H1 (cell line): ENCODE measurements at places on chromosomes 6 and 20. TPM values are rescaled to one million over a fixed set of nuclear protein-coding genes. Genes with fewer than 3 reads are reported as not detected.

ENPP1 gene
- total RNA-seq: 32.5 and 39.1 TPM in 2 replicates

EYA4 gene
- 0.17 TPM in 1 of 2 replicates, not detected in the other for total RNA-seq

ADGRB3 gene
- 0.94 and 1.2 TPM in 2 replicates for total RNA-seq

FAM83B gene
- total RNA-seq: 5.7 and 6.4 TPM in 2 replicates

DSE gene
- 88.0 and 94.4 TPM in 2 replicates for total RNA-seq

MCHR2 gene
- total RNA-seq: not detected in 2 replicates

TMEM217 gene
- total RNA-seq: 0.29 and 0.60 TPM in 2 replicates

RAET1E gene
- not detected in 2 replicates for total RNA-seq

FUT9 gene
- total RNA-seq: 4.0 and 4.9 TPM in 2 replicates

RNGTT gene
- total RNA-seq: 18.7 and 21.2 TPM in 2 replicates

MRAP2 gene
- 4.7 and 5.0 TPM in 2 replicates for total RNA-seq

CAP2 gene
- total RNA-seq: 8.2 and 10.0 TPM in 2 replicates

TRIM10 gene
- not detected in 2 replicates for total RNA-seq

LCA5 gene
- 3.6 TPM in 2 replicates for total RNA-seq

MAK gene
- 0.33 and 0.37 TPM in 2 replicates for total RNA-seq

ZSCAN16 gene
- 7.4 and 9.4 TPM in 2 replicates for total RNA-seq

INSM1 gene
- 2.5 and 2.9 TPM in 2 replicates for total RNA-seq

TBCC gene
- 25.5 and 27.3 TPM in 2 replicates for total RNA-seq

BPIFB1 gene
- total RNA-seq: not detected in 2 replicates

GMPR gene
- total RNA-seq: 0.99 and 1.2 TPM in 2 replicates

MMS22L gene
- 32.6 and 35.8 TPM in 2 replicates for total RNA-seq

C20orf202 gene
- not detected in 2 replicates for total RNA-seq

AK9 gene
- total RNA-seq: 1.8 and 2.7 TPM in 2 replicates

POU5F1 gene
- 2,526 and 2,533 TPM in 2 replicates for total RNA-seq

ETV7 gene
- 0.21 and 0.54 TPM in 2 replicates for total RNA-seq

TSBP1 gene
- not detected in 2 replicates for total RNA-seq

ENPP4 gene
- 4.2 and 4.4 TPM in 2 replicates for total RNA-seq

ABHD16B gene
- total RNA-seq: not detected in 2 replicates

EDN1 gene
- 1.1 and 1.2 TPM in 2 replicates for total RNA-seq

PET117 gene
- 23.8 and 26.5 TPM in 2 replicates for total RNA-seq

RAET1L gene
- total RNA-seq: not detected in 2 replicates

CGA gene
- not detected in 2 replicates for total RNA-seq

GPR6 gene
- total RNA-seq: 0.27 and 0.37 TPM in 2 replicates

MLIP gene
- not detected in 2 replicates for total RNA-seq

RAD21L1 gene
- 0.26 and 0.48 TPM in 2 replicates for total RNA-seq

ALDH8A1 gene
- 0.28 TPM in 1 of 2 replicates, not detected in the other for total RNA-seq

DAAM2 gene
- 2.9 TPM in 2 replicates for total RNA-seq

DEFB124 gene
- not detected in 2 replicates for total RNA-seq

STMND1 gene
- not detected in 2 replicates for total RNA-seq

LY6G6C gene
- 0.33 TPM in 1 of 2 replicates, not detected in the other for total RNA-seq

LRRC1 gene
- total RNA-seq: 15.9 and 16.2 TPM in 2 replicates

ASIP gene
- not detected in 2 replicates for total RNA-seq

TSHZ2 gene
- total RNA-seq: 0.30 and 0.48 TPM in 2 replicates

JAG1 gene
- total RNA-seq: 27.3 and 29.1 TPM in 2 replicates

GATA5 gene
- total RNA-seq: 0.11 and 0.15 TPM in 2 replicates

ATP9A gene
- 6.4 and 7.7 TPM in 2 replicates for total RNA-seq

ADGRF5 gene
- total RNA-seq: 0.06 TPM in 1 of 2 replicates, not detected in the other

BFSP1 gene
- 2.5 and 3.2 TPM in 2 replicates for total RNA-seq

SPATA25 gene
- 2.5 and 3.0 TPM in 2 replicates for total RNA-seq

PRPH2 gene
- total RNA-seq: 0.61 and 0.65 TPM in 2 replicates

OXT gene
- not detected in 2 replicates for total RNA-seq

VNN1 gene
- total RNA-seq: not detected in 2 replicates

SLC32A1 gene
- total RNA-seq: 0.15 and 0.33 TPM in 2 replicates
